CD8-positive, alpha-beta memory T cell (primary cell): ENCODE measurements at places on chromosomes 16 and 17. TPM values are rescaled to one million over a fixed set of nuclear protein-coding genes. Genes with fewer than 3 reads are reported as not detected.

The ABCC6 gene
- 0.18 TPM for polyA plus RNA-seq

DNA sequence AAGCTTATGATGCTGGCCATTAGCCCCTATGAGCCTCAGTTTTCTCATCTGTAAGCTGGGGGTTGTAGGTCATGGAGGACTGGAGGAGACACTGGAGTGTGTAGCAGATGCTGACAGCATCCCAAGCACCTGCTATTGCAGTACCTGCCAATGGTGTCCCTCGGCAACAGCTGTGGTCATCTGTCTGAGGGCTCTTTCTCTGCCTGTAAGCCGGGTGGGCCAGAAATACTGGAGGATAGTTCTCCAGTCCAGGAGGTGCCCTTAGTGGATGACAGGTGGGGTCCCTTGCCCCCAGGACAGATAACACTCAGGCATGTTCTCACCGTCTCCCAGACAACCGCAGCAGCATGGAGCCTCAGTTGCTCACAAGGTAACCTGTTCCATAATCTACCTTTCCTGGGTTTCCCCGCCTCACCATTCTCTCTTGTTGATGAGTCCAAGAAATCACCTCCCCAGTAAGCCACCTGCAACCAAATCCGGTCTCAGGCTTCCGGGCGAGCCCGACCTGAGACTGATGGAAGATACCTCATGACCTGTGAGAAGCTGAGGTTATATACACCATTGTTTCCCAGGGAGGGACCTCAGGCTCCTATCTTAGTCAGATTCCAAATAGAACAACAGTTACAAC lies 23.8 kb downstream of the NLRP1 start:
- DNase-seq, result no peak

The NOG gene
- polyA plus RNA-seq, result 1.2 TPM

- no peak for DNase-seq
Measured at GRCh38 chr17:80755650-80756405, 211.2 kb downstream of the RPTOR start.

- DNase-seq, result no peak
Measured at GRCh38 chr16:49524216-49524946, 150.8 kb downstream of the C16orf78 start.

The GID4 gene
- polyA plus RNA-seq, result 8.5 TPM

The PGP gene
- polyA plus RNA-seq, result 14.7 TPM

DNA sequence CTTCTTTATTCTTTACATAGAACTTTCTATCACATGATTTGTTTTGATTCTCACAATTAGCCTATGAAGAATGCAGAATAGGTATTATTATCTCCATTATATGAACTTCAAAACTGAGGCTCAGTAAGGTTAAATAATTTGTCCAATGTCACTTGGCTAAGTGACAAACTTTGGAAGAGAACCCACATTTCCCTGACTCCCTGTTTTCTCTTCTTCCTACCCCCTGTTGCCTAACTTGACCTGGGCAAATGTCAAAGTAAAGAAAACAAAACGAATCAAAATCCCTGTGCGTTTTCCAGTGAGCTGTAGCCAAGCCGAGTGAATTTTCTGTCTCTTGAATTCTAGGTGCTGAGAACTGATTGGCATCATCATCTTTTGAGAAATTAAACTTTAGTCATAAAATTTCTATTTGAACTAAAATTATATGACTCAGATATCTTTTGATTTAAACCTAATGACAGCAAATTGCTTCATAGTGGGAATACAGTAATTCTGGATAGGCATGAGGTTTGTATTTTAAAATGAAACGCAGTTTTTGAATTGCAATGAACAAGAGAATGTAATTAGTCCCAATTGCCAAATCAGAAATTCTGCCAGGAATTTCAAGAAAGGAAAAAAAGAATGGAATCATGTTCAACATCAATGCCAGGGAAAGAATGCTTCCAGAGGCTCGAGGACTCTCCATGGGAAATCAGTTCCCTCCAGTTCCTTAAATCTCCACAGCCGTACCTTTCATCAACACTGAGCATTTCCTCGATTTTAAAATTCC lies 4.6 kb upstream of the NACA2 start:
- DNase-seq, result no peak
